ENCODE measurements at places on chromosomes 11 and 22.
A peak's percentile ranks its signal among the peaks of the same experiment; 100 is the strongest.

DNA sequence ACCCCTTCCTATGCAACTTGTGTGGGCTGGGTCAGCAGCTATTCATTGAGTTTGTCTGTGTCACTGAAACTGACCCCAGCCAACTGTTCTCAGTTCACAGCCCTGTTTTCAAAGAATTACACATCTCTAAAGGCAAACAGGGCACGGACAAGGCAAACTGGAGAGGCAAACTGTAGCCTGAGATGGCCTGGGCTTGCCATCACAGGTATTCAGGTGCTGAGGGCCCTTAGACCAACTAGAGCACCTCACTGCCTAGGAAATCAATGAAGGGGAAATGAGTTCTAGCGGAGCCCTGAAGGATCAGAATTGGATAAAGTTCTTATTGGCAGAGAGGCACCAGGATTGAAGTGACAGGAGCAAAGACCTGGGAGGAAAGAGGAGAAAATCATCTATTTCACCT is 24.0 kb downstream of the PIK3IP1 start:
- no peak for DNase-seq

- no peak for DNase-seq
These were observed 99.3 kb upstream of the GAL start for GRCh38 chr11:68584991-68585524.

DNA sequence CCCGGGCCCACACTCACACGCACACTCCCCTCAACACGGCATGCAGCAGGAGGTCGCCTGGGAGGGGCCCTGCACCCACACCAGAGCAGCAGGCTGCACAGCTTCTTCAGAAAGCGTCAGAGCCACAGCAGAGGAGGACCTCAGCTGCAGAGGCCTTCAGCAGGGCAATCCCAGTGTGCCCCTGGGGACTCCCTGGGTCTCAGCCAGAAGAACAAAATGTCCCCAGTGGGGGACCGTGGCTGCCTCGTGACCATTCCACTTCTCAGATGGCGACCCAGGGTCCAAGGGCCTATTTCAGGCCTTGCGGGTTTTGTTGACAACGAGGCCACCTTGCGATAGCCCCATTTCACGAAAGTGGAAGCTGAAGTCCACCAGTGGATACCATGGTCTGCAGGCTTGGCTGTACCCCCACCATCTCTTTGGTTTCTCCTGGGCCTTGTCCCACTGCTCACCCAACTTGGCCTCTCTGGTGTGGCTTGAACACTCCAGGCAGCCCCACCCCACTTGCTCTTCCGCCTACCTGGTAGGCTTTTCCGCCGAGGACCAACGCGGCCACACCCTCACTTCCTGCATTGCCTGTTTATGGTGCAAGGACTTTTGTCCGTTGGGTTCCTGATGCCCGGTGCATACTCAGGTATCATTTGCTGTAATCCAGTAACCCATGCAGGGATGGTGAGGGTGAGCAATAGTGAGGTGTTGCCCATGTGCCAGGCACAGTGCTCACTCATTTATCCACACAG is 38.1 kb downstream of the MB start:
- no peak for DNase-seq

GRCh38 chr11:26229981-26230380 is 101.9 kb upstream of the ANO3 start:
- no peak for DNase-seq

GRCh38 chr11:313787-314553 is at the start of gene IFITM1:
Gene IFITM1, plus strand, starts transcription at chr11:314040. Its CDS starts 131 bp downstream, at chr11:314171.
- no peak for DNase-seq

DNA sequence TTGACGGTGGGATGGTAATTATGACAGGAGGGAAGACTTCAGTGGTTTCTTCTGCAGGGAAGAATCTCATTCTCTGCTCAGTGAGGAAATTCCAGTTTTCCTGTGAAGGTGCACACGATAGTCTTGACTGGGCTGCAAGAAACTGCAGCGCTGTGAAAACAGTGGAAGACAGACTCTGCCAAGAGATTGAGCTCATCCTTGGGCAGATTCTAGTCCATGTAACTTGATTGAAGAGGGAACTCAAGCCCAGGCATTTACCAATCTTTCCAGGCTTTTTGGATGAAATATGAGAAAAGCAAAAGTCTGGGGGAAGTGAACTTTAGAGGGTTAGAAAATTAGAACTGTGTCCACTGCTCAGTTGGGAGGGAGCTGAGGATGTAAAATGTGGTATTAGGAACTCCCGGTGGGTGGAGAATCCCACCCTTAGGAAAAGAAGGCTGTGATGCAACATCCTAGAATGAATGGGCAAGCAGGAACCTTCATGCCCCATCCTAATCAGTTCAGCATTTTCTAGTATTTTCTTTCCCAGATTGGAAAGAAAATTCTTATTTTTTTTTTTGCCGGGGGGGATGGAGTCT is 212.6 kb downstream of the DBX1 start:
- DNase-seq: no peak

DNA sequence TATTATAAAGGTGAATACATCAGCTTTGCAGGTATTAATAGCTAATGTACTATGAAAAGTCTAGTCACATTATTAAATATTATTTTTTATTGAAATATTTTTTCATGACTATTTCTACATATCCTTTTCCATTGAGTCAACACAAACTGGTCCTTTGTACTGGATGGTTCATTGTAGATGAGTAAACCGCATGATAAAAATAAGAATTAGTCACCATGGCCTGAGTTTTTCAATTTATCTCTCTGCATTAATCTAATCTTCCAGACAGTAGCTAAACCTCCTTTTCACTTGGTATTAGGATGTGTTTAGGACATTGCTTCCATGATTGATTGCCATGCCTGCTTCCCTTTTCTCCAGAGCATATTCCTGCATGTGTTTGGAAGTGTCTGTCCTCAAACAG is 439.4 kb upstream of the ARHGAP42 start:
- no peak for DNase-seq

- no peak for DNase-seq
These were observed at the start of gene SAA2 for GRCh38 chr11:18248561-18248960. Gene SAA2, minus strand, starts transcription at chr11:18248668. Its CDS starts 657 bp downstream, at chr11:18248011.

DNA sequence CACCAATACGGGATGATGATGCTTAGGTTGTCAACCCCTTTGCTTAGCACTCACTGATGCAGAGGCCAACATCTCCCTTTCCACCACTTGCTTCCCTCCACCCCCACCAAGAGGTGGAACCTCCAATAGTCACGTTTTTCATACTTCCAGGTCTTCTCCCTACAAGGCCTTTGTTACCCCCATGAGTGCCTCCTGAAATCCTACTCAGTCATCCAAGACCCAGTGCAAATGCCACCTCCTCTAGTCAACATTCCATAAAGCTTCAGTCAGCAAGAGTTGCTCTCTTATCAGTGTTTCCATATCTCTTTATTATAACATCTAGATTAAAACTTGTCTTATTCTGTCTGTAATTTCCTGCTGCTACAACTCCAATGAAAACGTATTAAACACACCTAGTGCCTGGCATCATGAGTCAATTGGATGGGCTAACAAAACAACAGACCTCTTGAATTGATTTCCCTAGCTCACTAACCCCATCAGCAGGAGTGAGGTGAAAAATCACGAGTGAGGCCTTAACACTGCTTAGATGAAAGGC is 370.7 kb upstream of the CCDC90B start:
- no peak for DNase-seq

- DNase-seq: peak; percentile 22
These were observed 13.6 kb upstream of the XBP1 start for GRCh38 chr22:28813772-28814518.

GRCh38 chr11:68373189-68373814 is 60.9 kb downstream of the LRP5 start:
- no peak for DNase-seq

DNA sequence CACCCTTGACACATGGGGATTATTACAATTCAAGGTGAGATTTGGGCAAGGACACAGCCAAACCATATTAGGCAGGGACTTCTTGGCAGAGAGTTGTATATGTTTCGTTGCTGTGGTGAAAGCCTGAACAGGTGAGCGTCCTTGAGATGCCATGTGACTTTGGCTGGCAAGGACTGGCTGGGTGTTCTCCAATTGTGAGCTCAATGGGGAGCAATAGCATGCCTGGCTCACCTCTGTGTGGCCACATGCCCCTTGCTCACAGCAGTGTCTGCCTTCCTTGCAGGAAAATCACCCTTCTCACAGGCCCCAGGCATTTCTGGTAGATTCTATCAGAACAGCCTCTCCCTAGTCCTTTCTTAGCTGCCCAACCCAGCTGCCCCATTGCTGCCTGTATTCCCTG is 105.5 kb downstream of the PARVA start:
- DNase-seq: peak; percentile 61

All from gastrocnemius medialis (tissue), 4 donors.